ENCODE measurements at places on chromosomes 2 and 18.

DNA sequence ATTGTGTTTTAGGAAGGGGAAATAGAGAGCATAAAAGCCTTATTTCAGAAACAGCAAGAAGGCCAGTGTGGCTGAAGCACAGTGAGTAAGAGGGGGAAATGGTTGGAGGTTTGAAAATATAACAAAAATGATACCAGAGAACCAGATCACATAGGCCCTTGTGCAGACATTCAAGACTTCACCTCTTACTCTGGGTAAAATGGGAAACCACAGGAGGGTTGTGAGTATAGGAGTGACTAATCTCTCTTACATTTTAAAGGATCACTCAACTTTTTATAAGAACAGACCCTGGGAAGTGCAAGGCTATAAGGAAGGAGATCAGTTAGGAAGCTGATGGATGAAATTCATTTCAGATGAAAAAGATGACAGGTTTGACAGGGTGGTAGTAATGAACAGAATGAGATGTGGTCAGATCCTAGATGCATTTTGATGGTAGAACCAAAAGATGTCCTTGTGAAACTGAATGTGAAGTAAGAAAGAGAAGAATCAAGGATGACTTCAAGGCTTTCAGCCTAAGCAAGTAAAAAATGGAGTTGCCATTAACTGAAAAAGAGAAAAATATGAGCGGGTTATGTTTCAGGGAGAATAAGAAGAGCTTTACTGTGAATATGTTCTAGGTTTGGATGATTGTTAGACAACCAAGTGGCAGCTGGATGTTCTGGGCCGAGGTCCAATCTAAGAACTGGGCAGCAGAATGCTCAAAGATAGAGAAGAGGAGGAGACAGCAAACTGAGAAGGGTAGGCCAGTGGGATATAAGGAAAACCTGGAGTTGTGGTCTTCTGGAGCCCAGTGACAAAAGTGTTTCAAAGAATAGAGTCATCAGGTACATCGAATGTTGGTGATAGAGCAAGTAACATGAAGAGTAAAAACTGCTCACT, 65.1 kb downstream of the USP40 start:
- no peak for DNase-seq

- DNase-seq, result no peak
Measured at GRCh38 chr2:1607236-1607920, 136.9 kb downstream of the PXDN start.

DNA sequence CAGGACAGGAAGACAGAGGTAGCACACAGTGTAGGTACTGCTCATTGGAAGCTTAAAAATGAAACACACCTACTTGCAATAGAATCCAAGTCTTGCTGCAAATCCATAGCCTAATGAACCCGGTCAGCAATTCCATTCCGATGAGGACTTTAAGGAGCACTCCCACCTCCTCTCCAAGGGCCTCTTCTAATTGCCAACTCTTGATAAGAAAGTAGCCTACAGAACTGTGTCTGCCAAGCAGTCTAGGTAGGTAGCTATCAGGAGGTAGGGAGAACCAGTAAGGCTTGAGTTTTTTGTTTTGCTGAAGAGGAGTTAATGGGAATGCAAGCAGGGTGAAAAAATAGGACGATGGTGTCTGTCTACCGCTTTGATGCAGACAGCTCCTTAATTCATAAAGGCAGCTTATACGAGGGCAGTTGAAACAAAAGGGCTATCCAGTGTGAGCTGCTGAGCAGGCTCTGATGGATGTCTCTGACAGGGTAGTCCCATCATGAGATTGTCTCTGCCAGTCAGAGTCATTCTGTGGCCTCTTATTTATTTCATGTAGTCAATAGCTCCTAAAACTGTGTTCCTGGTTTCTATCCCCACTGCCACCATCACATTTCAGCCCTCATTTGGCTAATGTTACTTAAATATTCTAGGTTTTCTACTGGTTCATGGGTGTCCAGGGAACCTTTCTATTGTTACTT, 155.6 kb upstream of the DNMT3A start:
- DNase-seq, result no peak

DNA sequence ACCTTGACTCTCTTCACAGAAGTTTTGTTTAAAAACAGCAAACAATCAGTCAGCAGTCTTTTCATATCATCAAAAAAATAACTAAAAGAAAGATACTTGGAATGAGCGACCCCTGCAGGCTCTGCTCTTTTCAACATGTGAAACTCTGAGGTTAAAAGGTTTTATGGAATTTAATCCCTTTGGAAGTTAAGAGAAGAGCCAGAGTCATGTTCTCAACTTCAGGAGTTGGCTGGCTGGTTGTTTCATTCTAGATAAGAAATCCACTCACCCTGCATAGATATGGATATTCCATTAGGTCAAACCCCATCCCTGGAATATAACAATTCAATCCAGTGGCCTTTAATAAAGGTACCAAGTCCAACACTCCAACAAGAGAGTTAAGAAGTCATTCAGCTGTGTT, 115.6 kb upstream of the RMDN2 start:
- DNase-seq, result peak; percentile 6

DNA sequence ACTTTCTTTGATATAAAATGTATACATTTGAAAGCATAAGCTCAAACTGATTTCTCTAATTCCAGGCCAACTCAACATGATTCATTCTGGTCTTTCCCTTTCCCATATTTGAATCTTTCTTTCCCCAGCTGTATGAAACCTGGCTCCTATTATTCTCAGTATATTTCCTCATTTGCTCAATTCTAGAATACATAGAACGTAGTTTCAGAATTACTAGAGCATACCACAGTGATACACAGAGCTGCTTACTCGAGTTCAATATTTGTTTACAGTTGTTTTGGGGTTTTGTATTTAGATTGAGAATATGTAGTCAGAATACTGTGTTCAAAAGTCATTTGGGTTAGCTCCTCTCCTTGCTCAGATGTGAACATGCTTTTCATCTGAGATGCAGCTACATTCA, 43.0 kb downstream of the TNFRSF11A start:
- no peak for DNase-seq

- no peak for DNase-seq
Measured at GRCh38 chr18:23731861-23732260, 42.6 kb downstream of the LAMA3 start.

GRCh38 chr18:478681-479080, 21.8 kb downstream of the COLEC12 start:
- no peak for DNase-seq

- DNase-seq, result no peak
Measured at GRCh38 chr2:139214801-139215200, 434.6 kb upstream of the NXPH2 start.

DNA sequence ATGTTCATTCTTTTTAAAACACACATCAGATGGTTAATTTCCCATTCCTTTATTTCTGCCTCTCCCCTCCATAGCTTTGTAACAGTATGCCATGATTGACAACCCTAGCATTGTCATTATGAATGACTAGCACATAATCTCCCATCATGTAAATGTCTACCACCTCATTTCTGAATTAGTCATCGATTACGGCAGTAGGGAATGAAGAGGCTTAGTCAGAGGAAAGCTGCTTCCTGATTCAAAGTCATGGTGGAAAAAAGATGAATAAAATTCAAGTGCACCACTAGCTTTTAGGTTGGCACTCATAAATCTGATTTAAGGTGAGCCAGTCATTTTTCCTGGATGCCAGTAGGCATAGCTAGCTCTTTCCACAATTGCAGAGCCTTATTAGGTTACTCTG, 19.1 kb upstream of the ACMSD start:
- DNase-seq, result no peak

DNA sequence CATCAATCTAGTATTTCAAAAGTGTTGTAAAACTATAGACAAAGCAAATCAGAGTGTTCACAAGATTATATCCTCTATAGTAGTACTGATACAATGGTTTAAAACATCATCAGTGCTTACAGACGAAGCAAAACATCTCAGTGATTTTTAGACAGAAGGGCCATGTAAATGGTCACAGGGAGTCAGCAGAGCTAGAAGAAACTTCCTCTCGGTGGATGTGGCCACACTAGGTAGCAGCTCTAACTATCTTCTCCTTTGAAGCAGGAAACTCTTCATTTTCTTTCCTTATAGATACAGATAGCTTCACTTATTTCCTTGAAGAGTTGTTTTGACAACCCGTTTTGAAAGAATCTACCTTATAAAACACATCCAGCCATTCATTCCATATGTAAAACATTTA, 80.4 kb upstream of the CD226 start:
- no peak for DNase-seq

GRCh38 chr2:7502336-7502735, 585.1 kb downstream of the RNF144A start:
- DNase-seq, result no peak

- no peak for DNase-seq
Measured at GRCh38 chr18:23994361-23994902, 20.1 kb upstream of the TTC39C start.

GRCh38 chr18:53715243-53715853, 509.1 kb downstream of the MBD2 start:
- DNase-seq, result no peak

DNA sequence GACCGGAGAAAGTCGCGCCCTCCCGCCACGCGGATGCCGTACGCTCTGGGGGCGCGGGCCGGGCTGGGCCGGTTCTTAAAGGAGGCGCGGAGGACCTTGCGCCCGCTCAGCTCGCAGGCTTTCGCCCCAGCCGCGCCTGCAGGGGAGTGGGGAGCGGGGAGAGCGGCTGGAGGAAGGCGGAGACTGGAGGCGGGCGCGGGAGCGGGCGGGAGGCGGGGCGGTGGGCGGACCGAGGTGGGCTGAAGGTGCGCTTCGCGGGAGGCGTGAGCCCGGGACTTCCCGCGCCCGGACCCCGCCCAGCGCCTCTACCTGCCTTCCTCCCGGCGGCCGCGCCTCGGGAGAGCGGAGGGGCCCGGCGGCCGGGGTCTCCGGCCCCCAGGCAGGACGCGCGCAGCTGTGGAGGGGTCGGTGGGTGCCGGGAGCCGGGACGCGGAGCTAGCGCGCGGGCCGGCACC, at the start of gene ADRA2B:
ADRA2B (minus strand) TSS at position 148 of the 455 bp plus-strand sequence. CDS start 422 bp downstream, outside the sequence.
- DNase-seq, result peak; percentile 52

GRCh38 chr2:241234962-241235740, 46.7 kb downstream of the ANO7 start:
- no peak for DNase-seq

GRCh38 chr2:81247648-81248047, 943.1 kb upstream of the LRRTM1 start:
- no peak for DNase-seq

DNA sequence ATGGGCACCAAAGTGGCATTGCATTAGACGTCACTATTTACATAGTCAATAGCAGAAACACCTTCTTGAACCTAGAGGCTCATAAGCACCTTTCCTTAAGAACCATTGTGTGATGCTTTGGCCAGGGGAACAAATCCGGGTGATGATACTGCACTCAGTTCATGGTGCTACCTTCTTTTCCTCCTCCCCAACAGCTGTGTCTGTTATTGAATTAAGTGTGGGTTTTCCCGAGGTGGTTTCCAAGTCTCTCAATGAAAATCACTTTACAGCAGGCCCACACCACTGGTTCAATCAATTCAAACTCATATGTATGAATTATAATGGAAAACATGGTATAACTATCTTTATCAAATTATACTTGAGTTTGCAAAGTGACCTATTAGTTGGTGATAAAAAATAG, 9.3 kb upstream of the EFEMP1 start:
- no peak for DNase-seq

GRCh38 chr2:75608684-75609333, 37.8 kb upstream of the MRPL19 start:
- peak; percentile 26 for DNase-seq

- DNase-seq, result no peak
Measured at GRCh38 chr2:206125901-206126300, 33.3 kb downstream of the NDUFS1 start.

DNA sequence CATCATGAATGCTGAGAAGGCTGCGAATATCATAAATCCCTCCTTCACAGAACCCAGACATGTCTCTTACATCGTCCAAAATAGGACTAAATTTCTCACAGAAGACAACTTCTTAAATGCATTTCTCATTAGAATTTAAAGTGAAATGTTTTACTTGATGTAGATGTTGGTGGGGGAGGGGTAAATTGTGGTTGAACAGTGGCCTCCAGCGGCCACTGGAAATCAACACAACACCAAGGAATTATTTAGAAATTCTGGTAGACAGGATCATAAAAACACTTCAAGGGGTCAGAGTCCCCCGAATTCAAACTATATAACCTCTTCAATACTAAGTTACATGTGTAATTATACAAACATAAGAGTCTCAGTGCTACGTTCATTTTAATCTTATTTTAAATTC, 135.9 kb downstream of the ABCA12 start:
- DNase-seq, result no peak

- DNase-seq, result no peak
Measured at GRCh38 chr2:107091163-107091864, 205.3 kb upstream of the ST6GAL2 start.

DNA sequence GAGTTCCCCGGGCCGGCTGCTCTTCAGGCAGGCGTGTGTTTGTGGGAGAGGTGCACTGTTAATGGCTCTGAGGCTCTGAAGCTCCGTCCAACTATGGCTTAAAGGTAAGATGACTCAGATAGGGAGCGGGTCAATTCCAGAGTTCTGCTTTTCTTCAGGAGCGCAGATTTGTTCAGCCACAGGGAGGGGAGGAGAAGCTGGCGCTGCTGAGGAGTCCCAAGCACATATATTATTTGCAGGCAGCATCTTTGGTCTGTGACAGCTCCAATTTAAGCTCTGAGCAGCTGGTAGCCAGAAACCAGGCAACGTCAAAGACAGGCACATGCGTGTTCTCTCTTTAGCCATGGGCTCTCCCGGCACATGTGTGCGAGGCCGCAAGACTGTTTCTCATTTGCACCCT, 229.2 kb downstream of the BCL2 start:
- DNase-seq, result no peak

DNA sequence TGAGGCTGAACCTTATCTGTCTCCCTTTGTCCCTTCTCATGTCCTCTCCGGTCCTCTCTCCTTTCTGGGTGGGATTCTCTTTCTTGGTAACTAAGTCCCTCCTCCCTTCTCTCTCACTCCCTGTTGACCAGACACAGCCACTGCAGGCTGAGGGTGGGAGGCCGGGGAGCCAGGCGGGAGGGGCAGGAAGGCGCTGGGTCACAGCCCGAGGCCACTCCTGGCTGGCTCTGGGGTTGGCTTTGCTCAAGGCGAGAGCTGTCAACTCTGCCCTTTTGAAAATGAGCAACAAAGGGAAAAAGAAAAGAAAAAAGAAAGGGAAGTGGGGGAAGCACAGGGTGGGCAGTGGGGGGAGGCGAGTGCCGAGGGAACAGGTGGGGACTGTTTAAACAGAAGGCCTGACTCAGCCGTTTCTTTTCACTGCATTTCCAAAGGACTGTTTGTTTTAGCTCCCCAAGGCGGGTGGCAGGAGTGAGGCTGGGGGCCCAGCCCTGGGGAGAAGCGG, 70.5 kb upstream of the IGFBP5 start:
- DNase-seq, result no peak

Data from immature natural killer cell (primary cell).